ENCODE measurements at places on chromosomes 5 and 9.

- peak; percentile 10 for DNase-seq
Measured at GRCh38 chr9:134067904-134068743, at the start of gene BRD3. Gene BRD3 (minus strand): TSS chr9:134068026. CDS start chr9:134053477, 14,549 bp downstream.

GRCh38 chr9:114371973-114372917 is 15.5 kb downstream of the AKNA start:
- DNase-seq: no peak

DNA sequence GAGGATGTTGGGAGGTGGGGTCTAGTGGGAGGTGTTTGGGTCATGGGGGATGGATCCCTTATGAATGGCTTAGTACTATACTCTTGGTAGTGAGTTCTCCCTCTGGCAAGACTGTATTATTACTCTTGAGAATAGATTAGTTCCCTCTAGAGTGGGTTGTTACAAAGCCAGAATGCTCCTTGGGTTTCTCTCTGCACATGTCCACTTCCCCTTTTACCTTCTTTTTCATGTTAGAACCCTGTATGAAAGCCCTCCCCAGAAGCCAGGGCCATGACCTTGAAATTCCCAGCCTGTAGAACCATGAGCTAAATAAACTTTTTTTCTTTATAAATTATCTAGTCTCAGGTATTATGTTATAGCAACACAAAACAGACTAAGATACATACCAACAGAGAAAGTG is 31.1 kb downstream of the SLC24A2 start:
- DNase-seq: no peak

GRCh38 chr5:153866176-153866575 is 172.5 kb downstream of the FAM114A2 start:
- DNase-seq: no peak

- peak; percentile 70 for DNase-seq
Measured at GRCh38 chr5:38468202-38468673, 88.2 kb downstream of the LIFR start.

GRCh38 chr9:28502741-28503140 is 929.5 kb upstream of the C9orf72 start:
- no peak for DNase-seq

- DNase-seq: no peak
Measured at GRCh38 chr9:93984860-93985259, 29.7 kb upstream of the BARX1 start.

DNA sequence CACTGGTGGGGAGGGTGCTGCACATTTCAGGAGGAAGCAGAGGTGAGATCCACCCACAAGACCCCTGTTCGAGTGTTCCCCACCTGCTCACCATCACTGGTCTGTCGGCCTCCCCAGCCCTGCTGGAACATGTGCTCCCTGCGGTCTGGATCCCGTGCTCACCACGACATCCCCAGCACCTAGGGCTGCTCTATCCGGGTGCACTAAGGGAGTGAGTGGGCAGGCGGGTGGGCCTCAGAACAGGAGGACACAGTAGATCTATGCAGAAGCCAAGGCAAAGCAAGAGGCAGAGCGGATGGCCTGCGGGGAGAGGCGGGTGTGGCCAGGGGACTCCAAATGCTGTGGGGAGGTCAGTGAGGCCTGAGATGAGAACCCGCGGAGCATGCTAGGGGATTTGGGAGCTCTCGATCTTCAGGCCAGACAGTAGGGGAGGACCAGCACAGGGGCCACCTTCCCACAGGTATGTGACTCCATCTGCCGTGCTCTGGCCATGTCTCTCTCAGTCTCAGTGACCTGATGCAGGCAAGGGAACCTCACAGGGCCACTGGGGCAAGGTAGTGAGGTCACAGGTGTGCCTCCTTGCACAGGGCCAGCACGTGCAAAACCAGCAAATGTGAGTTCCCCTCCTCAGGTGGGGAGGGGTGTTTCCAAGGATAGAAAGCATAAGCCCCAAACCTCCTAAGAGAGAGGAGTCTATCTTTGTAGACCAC is 134.2 kb downstream of the ZNF354C start:
- DNase-seq: no peak

- no peak for DNase-seq
Measured at GRCh38 chr9:33113799-33114547, 37.5 kb upstream of the SMU1 start.

DNA sequence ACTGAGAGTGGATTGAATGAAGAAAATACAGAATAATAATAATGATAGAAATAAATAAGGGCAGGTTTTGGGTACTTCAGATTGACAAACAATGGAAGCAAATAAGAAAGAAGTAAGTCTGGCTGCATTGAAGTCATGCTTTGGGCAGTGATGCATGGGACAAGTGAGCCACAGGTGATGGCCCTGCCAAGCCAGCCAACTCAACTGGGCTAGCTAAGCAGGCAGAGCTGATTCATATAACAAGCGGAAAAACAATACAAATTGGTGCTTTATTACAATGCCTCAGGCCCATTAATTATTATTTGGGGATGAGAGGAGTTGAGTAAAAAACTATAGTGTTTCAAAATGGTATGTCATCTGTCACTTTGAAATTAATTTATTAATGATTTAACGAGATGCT is 502.0 kb downstream of the CDH12 start:
- no peak for DNase-seq

DNA sequence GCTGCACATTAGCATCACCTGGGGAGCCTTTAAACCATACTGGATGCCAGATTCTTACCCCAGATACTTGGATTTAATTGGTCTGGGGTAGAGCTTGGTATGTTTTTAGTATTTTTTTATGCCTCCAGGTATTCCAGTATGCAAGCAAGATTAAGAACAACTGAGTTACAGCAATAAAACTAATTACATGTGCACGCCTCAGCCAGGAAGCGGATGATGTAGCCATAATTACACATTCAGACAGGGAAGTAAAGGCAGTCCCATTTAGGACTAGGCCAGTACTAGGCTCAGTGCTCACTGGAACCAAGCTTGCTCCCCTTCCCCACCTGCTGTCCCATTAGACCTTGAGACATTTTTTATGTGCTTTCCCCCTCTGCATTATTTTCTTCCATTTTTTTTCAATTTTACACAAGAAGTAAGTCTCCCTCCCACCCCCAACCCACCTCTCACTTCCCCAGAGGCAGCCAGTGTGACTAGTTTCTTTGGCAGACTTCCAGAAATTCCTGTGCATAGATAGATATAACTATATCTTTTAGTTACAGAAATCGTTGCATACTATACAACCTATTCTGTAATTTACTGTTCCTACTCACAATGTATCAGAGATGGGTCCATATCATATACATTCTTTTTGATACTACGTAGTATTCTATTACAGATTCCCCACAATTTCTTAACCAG is 7.1 kb upstream of the GNAQ start:
- DNase-seq: no peak

DNA sequence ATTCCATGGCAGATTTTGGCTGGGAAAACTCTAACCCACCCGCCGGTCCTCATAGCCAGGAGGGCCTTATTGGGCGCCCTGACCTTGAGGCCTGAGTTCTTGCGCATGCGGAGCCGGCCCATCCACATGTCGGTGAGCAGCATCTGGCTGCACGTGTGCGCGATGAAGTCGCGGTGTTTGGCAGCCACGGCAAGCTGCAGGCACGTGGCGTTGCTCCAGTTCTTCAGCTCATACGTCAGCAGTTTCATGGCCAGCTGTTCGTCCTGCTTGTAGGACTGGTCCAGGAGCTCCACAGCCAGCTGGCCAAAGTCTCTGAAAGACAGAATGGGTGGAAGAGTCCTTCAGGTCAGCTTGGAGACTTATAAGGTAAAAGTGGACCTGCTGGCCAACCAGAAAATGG is 204.3 kb upstream of the KLF9 start:
- no peak for DNase-seq

DNA sequence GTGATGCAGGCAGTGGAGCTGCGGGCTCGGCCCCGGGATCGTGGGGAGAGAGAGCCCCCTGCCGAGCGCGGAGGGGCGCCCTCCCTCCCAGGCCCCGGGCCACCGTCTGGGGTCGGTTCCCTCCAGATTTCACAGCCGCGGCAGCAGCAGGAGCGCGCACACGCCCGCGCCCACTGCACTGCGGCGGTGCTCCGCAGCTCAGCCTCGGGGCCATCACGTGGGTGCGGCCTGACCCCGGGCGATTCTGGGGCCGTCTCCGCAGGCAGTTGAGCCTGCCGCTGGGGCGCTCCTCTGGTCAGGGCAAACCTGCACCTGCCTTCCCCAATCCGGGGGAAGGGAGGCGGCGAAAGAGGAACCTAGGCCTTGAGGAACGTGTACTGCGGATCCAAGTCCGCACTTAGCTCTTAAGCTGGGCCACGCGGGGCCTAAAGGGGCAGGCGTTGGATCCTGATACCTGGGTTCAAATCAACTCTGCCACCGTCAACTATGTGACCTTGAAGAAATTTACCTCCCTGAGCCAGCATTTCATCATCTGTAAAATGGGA is 9.4 kb upstream of the DELE1 start:
- no peak for DNase-seq

- no peak for DNase-seq
Measured at GRCh38 chr9:123651273-123651672, 278.7 kb downstream of the DENND1A start.

DNA sequence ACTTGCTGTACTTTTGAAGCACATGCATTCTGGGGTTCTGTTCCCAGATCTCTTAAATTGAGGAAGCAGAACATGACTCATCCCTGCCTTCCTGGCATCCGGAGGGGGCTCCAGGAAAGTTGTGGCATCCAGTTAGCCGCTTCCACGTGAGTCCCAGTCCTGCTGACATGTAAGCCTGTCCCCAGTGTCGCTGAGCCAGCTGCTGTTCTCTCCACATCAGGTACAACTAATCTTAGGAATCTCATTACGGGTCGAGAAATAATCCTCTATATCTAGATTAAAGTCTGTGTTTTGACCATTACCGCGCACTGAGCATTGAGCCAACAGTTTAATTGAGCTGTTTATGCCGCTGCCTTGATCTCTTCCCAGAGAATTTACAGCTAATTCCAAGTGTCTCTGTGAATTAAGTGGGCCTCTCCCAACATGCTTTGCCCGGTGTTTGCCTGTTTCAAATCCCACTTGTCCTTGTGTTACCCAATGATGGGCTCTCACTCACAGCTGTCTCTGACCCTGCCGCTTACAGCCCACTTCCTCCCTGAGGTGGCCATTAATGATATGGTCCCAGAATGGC is 10.5 kb upstream of the SHB start:
- no peak for DNase-seq

- no peak for DNase-seq
Measured at GRCh38 chr5:73088026-73088425, 32.3 kb upstream of the TMEM171 start.

- no peak for DNase-seq
Measured at GRCh38 chr5:176817841-176818377, 7.5 kb downstream of the UNC5A start.

DNA sequence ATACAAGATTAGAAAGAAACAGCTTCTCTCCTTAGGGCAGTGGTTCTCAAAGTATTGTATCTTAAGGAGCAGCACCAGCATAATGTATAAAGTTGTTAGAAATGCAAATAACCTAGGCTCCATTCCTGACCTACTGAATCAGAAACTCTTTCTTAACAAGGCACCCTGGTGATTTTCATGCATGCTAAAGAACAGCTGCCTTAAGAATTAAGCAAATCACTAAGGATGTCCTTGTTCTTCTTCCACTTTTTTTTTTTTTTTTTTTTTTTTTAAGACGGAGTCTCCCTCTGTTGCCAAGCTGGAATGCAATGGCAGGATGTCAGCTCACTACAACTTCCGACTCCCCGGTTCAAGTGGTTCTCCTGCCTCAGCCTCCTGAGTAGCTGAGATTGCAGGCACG is 1095.2 kb upstream of the EDIL3 start:
- DNase-seq: no peak

- DNase-seq: no peak
Measured at GRCh38 chr9:14092344-14092743, 221.6 kb downstream of the NFIB start.

- no peak for DNase-seq
Measured at GRCh38 chr5:78467140-78467539, 106.7 kb downstream of the SCAMP1 start.

DNA sequence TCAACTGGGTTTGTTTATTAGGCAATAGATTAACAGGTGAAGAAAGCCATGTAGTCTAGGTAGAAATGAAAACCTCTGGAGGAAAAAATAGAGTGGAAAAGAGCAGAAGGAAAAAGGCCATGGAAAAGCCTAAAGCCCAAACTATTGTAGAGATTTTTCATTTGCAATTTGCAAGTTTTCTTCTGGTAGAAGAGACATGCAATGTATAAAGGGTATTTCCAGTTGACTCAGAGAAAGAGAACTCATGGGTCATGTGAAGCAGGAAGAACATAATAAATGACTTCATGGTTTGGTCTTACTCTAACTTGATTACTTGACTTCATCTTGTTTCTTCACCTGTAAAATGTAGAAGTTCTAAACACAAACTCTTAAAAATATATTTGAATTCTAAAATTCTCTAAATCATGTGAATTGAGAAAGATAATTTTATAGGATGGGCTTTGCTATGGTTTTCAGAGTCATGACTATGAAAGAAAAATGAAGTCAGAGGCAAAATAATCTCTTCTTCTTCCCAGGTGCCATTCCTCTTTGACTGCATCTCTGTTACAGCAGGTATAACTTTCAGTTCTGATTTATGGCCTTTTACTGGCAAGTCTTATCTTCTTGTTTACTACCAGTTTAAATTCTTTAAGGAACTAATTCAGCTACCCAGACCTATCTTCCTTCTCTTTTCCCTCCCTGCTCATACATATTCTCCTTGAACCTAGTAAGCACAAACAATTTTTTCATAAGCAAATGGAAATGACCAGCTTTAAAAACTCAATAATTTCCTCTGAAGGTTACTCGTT is 47.7 kb upstream of the TMC1 start:
- no peak for DNase-seq

DNA sequence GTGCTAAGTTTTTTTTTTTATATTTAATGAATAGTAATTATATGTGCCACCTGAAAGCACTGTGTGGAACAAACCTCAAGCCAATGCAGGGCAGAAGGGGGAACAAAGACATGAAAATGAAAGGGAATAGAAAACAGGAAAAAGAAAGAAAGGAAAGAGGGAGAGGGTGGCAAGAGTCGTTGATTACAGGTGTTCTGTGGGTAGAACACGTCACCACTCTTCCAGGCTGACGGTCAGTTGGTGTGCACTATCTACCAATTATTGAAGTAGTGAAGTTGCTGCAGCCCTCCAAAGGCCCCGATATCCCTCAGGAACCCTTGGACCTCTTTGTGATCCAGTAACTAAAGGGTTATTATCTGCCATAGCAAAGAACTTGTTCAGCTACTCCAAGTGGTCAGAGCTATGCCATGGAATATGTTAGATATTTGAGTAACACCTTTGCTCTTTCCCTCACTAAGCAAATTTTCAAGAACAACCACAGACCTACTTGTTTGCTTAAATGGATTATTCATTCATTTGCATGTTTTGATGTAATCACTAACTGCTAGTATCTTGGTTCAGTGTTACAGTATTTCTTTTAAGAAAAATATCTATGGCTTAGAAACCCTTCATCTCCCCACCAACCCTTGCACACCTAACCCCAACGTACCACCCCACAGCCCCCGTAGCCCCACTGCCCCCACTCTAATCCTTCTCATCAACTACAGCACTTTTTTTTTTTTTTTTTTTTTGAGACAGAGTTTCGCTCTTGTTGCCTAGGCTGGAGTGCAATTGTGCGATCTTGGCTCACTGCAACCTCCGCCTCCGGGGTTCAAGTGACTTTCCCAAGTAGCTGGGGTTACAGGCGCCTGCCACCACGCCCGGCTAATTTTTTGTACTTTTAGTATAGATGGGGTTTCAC is 31.3 kb downstream of the FYB1 start:
- no peak for DNase-seq
